ENCODE measurements at places on chromosomes 5 and 9.

- DNase-seq = no peak
Observed at GRCh38 chr5:172597755-172598155, 43.3 kb upstream of the NEURL1B start.

- DNase-seq = no peak
Observed at GRCh38 chr5:93249651-93250289, 331.2 kb downstream of the NR2F1-AS1 start.

DNA sequence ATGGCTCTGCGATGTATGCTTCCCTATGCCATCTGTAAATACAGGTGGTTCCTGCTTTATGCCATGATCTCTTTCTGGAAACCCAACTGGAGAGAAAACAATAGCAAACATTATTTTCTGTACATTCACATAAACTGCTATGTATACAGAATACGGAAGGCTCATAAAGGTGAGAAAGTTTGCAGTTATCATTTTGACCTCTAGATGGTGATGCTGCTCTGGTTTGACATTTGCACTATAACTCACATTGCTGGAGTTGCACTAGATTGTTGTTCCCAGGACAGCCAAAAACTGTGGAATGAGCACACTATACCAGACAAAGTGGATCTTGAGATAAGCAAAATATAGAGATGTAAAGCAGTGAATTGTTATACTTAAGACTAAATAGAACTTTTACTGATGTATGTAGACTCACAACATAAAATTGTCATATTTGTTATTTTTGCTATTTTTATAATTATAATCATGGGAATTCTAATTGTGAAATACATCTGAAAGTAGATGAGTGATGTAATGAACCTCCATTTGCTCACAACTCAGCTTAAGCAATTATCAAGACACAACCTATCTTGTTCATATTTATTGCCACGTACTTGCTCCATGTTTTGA, 246.5 kb downstream of the PTPRD start:
- peak; percentile 6 for DNase-seq

- no peak for DNase-seq
Observed at GRCh38 chr5:74322944-74323343, 317.6 kb downstream of the ENC1 start.

Data from stromal cell of bone marrow (primary cell).